ENCODE measurements at places on chromosomes 11 and 22.

- no peak for DNase-seq
Measured at GRCh38 chr11:130400781-130401483, 27.5 kb downstream of the ADAMTS8 start.

- no peak for DNase-seq
Measured at GRCh38 chr11:60310407-60310998, 16.6 kb upstream of the MS4A6E start.

DNA sequence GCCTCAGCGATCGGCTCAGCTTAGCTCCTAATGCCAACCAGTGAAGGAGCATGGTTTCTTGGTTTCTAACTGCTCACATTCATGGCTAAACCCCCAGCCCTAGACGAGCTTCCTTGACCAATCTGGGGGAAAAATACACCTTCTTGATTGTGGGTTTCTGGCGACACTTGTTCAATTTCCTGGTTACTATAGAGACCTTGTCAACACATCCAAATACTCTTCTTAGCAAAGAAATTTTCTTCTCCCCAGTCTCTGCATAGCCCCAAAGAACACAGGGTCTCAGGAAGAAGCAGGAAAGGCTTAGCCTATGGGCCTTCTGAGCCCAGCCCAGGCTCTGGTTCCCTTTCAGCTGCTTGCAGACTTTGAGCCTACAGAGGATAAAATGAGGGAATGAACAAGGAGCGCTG, 88.5 kb upstream of the SYT13 start:
- no peak for DNase-seq

DNA sequence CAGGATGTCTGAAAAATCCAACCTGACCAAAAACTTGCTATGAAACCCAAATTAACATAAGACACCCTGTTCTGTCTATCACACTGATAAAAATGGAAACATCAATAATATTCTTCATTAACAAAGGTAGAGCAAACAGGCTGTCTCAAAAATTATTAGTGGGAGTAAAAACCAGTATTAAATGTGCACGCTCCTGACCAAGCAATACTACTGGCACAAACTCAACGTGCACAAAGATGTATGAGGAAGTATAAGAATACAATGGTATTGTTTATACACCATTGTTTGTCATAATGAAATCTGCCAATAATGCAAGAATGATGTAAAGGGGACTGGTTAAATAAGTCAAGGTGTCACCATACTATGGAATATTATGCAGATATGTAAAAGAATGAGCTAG, 288.5 kb downstream of the MN1 start:
- DNase-seq, result no peak

GRCh38 chr11:8047382-8047781, 33.6 kb upstream of the TUB start:
- no peak for DNase-seq

DNA sequence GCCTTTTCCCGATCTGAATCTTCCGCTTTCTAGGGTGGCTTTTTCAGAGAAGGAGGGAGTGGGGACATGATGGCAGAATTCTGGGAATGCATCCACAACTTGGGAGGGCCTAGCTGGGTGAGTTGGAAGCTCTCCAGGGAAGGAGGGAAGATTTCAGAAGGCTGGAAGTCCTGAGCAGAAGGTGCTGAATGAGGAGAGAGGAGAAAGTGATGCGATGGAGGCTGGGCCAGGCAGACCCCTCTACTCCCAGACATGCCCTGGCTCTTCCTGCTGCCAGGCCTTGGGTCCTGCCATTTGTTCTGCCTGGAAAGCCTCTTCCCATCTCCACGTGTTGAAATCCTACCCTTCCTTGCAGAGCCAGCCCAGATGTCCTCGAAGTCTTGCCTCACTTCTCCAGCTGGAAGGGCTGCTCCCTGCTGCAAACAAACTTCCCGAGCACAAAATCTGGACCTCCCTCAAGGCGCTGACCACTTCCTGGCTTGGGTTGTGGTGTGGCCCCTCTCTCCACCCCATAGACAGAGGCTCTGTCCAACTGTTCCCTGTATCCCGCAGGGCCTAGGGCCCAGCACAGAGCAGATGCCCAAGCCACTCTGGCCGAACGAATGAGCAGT, 16.8 kb downstream of the LRRC32 start:
- DNase-seq, result no peak

DNA sequence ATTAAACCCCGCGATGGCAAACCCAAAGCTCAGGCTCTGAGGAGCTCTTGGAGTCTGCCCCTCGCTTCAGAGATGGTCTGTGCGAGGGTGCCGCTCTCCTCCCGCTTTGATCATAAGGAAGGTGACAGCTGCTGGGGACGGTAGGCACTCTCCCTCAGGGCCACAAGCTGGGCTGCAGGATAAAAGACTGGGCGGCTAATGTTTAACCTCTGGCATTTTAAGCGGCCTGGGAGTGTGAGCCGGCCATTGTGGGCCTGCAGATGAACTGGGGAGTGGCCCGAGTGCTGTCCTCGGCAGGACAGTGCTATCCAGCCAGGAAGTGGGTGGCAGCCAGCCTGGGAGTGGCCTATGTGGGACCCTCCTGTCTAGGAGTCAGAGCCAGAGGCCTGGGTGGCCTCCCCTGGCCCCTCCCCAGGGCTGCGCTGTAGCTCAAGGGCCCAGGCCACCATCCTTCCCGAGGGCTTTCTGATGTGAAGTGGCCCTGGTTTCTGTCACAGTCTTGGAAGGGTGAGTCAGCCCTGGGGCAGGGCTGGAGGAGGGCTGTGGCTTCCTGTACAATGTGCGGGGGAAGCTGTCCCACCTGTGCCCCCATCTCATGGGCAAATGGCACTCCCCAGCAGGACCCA, 58.7 kb upstream of the PRODH start:
- DNase-seq, result no peak

- DNase-seq, result no peak
Measured at GRCh38 chr11:125464270-125464662, 31.8 kb downstream of the FEZ1 start.

- no peak for DNase-seq
Measured at GRCh38 chr11:75445315-75445953, 12.4 kb upstream of the KLHL35 start.

GRCh38 chr11:110096496-110096895, 3.3 kb downstream of the ZC3H12C start:
- no peak for DNase-seq

GRCh38 chr11:102220728-102221467, 96.4 kb upstream of the BIRC3 start:
- no peak for DNase-seq

GRCh38 chr11:69587454-69588090, 53.4 kb upstream of the CCND1 start:
- no peak for DNase-seq

DNA sequence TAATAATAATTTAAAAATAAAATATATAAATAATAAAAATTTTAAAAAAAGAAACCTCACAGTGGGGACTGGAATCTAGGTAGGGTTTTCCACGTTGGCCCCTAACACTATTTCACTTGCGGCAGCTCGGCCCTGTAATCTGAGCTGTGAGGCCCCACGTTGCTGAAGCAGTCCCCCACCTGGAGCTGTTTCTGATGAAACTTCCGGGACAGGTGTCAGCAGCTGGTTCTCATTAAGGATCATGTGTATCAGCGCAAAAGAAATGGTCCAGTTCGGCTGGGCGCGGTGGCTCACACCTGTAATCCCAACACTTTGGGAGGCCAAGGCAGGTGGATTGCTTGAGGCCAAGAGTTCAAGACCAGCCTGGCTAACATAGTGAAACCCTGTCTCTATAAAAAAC, 17.3 kb downstream of the RHOD start:
- no peak for DNase-seq

DNA sequence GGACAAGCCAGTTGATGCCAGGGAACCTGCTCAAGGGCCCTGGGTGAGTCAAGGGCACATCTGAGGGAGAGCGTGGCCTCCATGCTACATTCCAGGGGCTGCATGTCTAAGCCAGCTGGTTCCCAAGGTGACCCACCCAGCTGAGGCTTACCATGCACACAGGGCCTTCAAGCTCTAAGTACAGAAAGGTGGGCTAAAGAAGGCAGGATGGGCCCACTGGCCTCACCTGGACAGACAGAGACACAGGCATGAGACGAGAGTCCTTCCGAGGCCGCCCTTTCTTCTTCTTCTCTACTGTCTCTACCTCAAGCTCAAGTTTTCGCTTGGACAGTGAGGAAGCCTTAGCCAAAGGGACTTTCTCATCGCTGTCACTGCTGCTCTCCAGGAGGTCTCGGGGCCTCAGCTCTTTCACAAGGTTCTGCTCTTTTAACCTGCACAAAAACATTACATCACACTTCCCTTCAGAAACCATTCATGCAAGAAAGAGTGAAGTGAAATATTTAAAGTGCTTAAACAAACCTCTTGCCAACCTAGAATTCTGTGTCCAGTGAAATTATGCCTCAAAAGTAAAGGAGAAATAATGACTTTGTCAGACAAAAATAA, 69.9 kb downstream of the HIRA start:
- no peak for DNase-seq

DNA sequence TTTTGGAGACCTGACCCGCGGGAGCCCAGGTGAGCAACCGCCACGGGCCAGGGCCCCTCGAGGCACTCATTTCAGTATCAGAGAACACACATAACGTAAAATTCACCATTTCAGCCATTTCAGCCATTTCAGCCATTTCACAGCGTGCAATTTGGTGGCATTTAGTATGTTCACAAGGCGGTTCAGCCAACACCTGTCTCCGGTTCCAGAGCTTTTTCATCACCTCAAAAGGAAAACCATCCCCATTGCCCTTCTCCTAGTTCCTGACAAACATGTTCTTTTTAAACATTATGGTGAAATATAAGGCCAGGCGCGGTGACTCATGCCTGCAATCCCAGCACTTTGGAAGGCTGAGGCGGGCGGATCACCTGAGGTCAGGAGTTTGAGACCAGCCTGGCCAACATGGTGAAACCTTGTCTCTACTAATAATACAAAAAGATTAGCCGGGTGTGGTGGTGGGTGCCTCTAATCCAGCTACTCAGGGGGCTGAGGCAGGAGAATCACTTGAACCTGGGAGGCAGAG, 119.3 kb downstream of the KCNQ1 start:
- DNase-seq, result no peak

DNA sequence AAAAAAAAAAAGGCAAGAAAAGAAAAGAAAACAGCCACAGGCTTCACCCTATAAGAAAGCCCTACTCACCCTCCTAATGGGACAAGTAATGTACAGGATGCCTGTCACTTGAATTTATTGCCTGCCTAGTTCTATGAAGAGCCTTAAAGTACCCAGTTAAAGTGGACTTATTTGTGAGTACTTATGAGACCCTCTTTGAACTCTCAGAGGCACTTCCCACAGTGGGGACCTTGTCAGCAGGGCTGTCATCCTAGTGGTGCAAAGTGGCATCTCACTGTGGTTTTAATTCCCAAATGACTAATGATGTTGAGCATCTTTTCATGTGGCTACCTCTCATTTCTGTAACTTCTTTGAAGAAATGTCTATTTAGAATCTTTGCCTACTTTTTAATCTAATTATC, 41.8 kb upstream of the BARX2 start:
- DNase-seq, result no peak

GRCh38 chr11:112292785-112293407, 32.2 kb upstream of the PLET1 start:
- DNase-seq, result no peak

GRCh38 chr11:73465023-73465675, 89.0 kb downstream of the RELT start:
- no peak for DNase-seq

GRCh38 chr11:23206741-23207336, 346.6 kb upstream of the CCDC179 start:
- no peak for DNase-seq

DNA sequence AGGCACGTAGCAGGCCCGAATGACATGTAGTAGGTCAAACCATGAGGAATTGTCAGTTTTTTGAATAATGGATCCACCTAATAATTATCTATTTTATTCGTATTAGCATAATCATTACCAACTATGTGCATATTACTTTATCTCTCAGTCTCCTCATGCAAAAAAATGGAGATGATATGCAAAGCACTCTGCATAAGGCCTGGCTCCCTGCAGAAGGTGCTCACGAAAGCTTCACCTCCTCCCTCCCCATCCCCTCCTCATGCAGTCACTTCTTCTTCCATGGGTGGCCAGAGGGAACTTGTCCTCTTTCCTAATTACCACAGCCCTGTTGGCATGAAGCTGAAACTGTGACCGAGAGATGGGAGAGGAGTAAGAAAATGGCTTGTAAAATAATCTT, 20.8 kb upstream of the TSKU start:
- DNase-seq, result no peak

- DNase-seq, result no peak
Measured at GRCh38 chr11:10544491-10545465, 3.8 kb upstream of the RNF141 start.

DNA sequence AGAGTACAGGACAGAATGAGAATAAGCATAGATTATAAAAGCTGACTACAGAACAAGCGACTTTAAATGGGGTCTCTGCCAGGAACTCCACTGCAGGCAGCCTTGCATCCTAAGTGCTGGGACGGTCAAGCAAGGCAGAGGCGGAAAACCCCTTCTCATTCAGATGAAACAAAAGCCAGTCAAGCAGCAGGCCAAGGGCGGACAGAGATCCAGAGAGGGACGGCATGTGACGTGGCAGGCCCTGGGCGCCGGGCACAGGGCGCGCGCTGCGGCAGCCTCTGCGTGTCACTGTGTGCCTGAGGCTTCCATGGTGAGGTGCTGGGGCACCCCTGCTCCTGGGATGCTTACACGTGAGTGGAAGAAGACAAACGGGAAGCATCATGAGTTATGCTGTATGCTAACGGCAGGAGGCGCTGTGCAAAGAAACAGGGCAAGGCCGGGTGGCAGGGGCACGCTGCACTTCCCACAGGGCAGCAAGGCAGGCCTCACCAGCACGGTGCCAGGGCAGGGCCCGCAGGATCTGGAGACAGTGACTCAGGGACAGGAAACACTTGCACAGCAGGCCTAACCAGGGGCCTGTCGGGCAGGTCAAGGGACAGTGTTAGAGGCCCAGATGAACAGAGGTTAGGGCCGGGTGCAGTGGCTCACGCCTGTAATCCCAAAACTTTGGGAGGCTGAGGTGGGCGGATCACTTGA, 6.2 kb downstream of the TOLLIP start:
- DNase-seq, result peak; percentile 36

- DNase-seq, result no peak
Measured at GRCh38 chr11:112265659-112266409, 5.2 kb upstream of the PLET1 start.

GRCh38 chr22:43826142-43827002, 14.3 kb upstream of the EFCAB6 start:
- peak; percentile 28 for DNase-seq

DNA sequence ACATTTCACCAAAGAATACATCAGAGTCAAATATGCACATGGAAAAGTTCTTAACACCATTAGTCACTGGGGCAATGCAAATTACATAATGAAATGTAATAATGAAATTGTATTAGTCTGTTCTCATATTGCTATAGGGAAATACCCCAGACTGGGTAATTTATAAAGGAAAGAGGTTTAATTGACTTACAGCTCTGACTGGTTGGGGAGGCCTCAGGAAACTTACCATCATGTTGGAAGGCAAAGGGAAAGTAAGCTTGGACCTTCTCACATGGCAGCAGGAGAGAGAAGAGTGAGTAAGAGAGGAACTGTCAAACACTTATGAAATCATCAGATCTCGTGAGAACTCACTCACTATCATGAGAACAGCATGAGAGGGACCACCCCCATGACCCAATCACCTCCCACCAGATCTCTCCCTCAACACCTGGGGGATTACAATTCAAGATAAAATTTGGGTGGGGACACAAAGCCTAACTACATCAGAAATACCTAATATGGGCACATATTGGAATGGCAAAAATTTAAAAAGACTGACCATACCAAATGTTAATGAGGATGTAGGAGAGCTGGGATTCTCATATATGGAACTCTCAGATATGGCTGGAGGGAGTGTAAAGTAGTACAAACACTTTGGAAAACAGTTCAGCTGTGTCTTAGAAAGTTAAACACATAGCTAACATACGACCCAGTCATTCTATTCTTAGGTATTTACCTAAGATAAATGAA, 65.1 kb upstream of the CD44 start:
- no peak for DNase-seq

GRCh38 chr11:42661942-42662341, 649.9 kb upstream of the API5 start:
- no peak for DNase-seq
